Aorta (tissue), 5 donors: ENCODE measurements at places on chromosomes 7 and 10. TPM values are rescaled to one million over a fixed set of nuclear protein-coding genes. Genes with fewer than 3 reads are reported as not detected.

GPC2 gene
- 1.2 TPM for polyA plus RNA-seq

ABCC2 gene
- 0.33 TPM for polyA plus RNA-seq

LRMDA gene
- 11.5 TPM for polyA plus RNA-seq

CHN2 gene
- 0.61 TPM for polyA plus RNA-seq

KLLN gene
- polyA plus RNA-seq: 0.25 TPM

GHRHR gene
- not detected for polyA plus RNA-seq

LGI1 gene
- 1.4 TPM for polyA plus RNA-seq

DNA sequence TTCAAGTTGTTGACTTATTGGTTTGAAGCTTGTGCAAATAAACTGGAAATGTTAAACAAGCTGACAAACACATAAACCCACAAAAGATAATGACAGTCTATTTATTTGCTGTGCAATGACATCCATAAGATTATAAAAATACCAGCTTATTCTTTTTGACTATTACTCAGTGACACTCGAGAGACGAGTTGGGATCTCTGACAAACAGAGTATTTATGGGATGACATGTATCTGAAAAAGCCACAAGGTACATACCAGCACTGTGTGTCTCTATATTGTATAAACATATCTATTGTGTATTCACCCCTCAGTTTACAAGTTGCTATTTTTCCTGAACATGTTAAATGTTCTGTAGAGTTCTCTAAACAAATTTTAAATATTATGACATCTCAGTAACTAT, 88.9 kb downstream of the CHRM2 start:
- H3K4me3 ChIP-seq: no peak overlapping the region
- H3K4me1 ChIP-seq: no peaks in the 10 kb centered on the region
- no peak overlapping the region for H3K27ac ChIP-seq
- H3K36me3 ChIP-seq: no peaks in the 10 kb centered on the region

DNA sequence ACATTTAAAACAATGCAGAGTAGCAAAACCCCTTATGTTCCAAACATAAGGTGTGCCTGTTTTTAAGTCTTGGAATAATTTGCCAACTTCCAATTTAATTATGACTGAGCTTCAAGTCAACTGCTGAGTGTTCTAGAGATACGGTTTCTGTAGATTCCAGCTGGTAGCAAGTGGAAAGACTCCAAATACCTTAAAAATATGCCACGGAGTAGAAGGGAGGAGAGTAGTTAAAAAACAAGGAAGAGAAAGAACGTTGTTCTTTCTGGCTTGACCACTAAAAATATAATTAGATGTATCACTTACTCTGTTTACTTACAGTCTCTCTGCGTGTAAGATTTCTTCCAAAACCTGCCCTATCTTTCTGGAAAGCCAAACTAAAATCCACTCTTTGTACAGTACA, 24.5 kb upstream of the ABLIM1 start:
- H3K27me3 ChIP-seq: no peaks in the 10 kb centered on the region
- H3K27ac ChIP-seq: no peak overlapping the region
- H3K4me1 ChIP-seq: no peaks in the 10 kb centered on the region
- H3K4me3 ChIP-seq: no peak overlapping the region
- no peak for DNase-seq

DNA sequence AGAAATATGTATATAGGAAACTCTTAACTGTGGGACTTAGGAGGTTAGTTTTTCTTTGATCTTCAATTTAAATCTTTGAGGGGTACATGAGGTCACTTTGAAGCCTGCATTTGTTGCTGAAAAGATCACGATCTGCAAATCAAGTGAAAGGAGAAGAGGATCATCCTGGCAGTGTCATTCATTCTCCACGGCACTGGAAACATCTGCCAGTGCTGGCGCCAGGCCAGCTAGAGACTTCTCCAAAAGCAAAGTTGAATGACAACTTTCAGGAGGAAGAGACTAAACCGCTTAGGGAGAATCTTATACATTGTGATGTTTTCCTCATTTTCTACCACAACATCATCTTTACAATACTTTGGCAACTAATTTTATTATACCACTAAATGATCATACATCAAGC, 42.5 kb downstream of the MRC1 start:
- peak; percentile 89 for DNase-seq
- H3K27me3 ChIP-seq: no peaks in the 10 kb centered on the region
- H3K36me3 ChIP-seq: no peaks in the 10 kb centered on the region

GRCh38 chr7:19775578-19775977, 2.2 kb upstream of the TMEM196 start:
- no peak overlapping the region for H3K4me3 ChIP-seq
- H3K27me3 ChIP-seq: no peaks in the 10 kb centered on the region
- no peaks in the 10 kb centered on the region for H3K4me1 ChIP-seq

DNA sequence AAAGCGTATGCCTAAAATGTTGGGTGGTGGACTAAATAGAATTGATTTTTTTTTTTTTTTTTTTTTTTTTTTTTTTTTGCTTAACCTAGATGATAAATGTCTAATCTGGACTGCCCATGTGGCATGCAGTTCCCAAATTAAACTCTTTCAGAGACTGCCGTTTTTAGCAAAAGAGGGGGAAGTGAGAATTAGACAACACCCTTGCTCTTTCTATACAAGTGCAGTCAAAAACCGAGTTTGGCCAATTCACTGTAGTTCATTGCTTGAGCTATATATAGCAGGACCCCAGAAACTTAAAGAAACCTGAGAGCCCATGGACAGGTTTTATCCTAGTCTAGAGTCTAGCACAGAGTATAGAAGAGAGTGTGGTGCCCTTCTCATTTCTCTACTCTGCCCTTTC, 141.9 kb downstream of the GRM3 start:
- no peaks in the 10 kb centered on the region for H3K27me3 ChIP-seq
- no peak overlapping the region for H3K27ac ChIP-seq
- H3K4me3 ChIP-seq: no peak overlapping the region
- no peaks in the 10 kb centered on the region for H3K36me3 ChIP-seq
- H3K4me1 ChIP-seq: no peaks in the 10 kb centered on the region

DNA sequence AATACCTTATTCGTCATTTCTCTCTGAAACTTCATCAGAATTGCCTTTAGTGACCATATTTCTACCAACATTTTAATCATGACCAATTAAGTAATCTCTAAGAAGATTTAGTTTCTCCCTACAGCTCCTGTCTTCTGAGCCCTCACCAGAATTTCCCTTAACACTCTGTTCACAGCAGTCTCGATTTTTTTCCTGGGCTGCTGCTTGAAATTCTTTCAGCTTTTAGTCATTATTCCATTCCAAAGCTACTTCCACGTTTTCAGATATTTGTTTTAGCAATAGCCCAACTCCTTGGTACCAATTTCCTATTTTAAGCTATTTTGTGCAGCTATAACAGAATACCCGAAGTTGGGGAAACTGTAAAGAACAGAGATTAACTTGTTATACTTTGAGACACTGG, 192.4 kb upstream of the DKK1 start:
- DNase-seq: no peak
- H3K27me3 ChIP-seq: no peaks in the 10 kb centered on the region
- peak overlapping the region; percentile 67 for H3K27ac ChIP-seq
- peak overlapping the region; percentile 18 for H3K4me3 ChIP-seq

GRCh38 chr10:123480845-123481244, 185.3 kb upstream of the GPR26 start:
- no peaks in the 10 kb centered on the region for H3K4me1 ChIP-seq
- no peak overlapping the region for H3K27ac ChIP-seq
- no peak overlapping the region for H3K4me3 ChIP-seq
- no peaks in the 10 kb centered on the region for H3K27me3 ChIP-seq
- no peaks in the 10 kb centered on the region for H3K36me3 ChIP-seq

GRCh38 chr10:36003031-36003600, 361.0 kb upstream of the FZD8 start:
- no peak for DNase-seq
- H3K27ac ChIP-seq: no peak overlapping the region
- H3K27me3 ChIP-seq: no peaks in the 10 kb centered on the region
- no peak overlapping the region for H3K4me3 ChIP-seq
- H3K4me1 ChIP-seq: no peaks in the 10 kb centered on the region
- H3K36me3 ChIP-seq: no peaks in the 10 kb centered on the region

GRCh38 chr10:71772832-71773220, 494 bp downstream of the VSIR start:
- peak overlapping the region; percentile 92 for H3K27ac ChIP-seq
- peak overlapping the region; percentile 39 for H3K4me3 ChIP-seq
- no peaks in the 10 kb centered on the region for H3K27me3 ChIP-seq
- peaks cover 8% of the 10 kb centered on the region for H3K4me1 ChIP-seq

- no peaks in the 10 kb centered on the region for H3K36me3 ChIP-seq
- H3K4me1 ChIP-seq: no peaks in the 10 kb centered on the region
- no peak overlapping the region for H3K27ac ChIP-seq
- no peak overlapping the region for H3K4me3 ChIP-seq
- no peaks in the 10 kb centered on the region for H3K27me3 ChIP-seq
- DNase-seq: no peak
These were observed 23.0 kb upstream of the ZMYND11 start for GRCh38 chr10:112246-112645.

- H3K36me3 ChIP-seq: no peaks in the 10 kb centered on the region
- no peaks in the 10 kb centered on the region for H3K27me3 ChIP-seq
- DNase-seq: no peak
These were observed 628.4 kb downstream of the CALN1 start for GRCh38 chr7:71783779-71784178.

- DNase-seq: no peak
- no peak overlapping the region for H3K4me3 ChIP-seq
- no peaks in the 10 kb centered on the region for H3K36me3 ChIP-seq
- H3K27me3 ChIP-seq: no peaks in the 10 kb centered on the region
These were observed 20.2 kb upstream of the FOXK1 start for GRCh38 chr7:4661871-4662270.

DNA sequence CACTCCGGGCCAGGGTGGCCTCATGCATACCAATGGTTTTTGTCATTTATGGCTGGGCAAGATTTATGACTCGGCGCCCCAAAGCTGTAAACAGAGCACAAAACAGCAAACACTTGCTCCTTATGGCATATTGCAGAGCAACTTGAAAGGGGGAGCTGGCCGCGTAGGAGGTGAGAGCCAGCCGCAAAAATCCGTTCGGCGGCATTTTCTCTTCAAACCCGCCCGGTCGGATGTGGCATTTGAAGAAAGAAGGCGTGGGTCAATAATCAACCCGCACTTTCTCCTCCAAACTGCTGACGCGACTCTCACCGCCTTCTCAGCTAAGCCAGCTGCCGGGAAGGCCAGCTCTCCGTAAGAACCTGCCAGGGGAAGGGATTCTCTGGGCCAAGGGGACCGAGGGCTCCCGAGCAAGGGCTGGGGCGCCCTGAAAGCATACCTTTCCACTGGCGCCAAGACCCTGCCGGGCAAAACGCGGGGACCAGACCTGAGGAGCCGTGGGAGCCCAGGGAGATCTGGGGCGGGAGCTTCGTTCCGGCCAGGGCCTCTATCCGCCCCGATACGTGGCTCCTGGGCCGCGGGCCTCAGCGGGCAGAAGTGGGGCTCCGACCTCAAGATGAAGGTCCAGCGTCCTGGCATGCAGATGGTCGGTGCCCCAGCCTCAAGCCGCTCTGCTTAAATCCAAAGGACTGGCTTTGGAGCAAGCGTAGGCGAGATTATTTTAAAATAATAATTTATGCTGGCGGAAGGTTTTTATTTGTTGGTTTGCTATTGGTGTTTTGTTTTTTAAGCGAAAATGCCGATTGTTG, 12.9 kb upstream of the HOXA2 start:
- peak overlapping the region; percentile 64 for H3K4me3 ChIP-seq
- no peaks in the 10 kb centered on the region for H3K4me1 ChIP-seq
- no peaks in the 10 kb centered on the region for H3K27me3 ChIP-seq
- DNase-seq: peak; percentile 57

DNA sequence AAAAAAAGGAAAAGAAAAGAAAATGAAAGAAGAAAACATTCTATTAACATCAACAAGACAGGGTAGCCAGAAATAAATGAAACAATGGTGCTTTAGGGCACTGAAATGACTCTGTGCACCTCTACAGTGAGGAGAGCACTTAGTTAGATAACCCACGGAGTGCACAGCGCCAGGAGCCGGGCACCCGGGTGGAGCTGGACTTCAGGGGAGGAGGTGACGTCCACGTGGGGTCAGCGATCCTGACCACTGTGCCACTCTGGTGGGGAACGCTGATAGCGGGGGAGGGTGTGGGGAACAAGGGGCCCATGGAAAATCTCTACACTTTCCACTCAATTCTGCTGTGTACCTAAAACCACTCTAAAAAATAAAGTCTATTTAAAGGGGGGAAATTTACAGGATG, 15.7 kb upstream of the CNPY1 start:
- no peaks in the 10 kb centered on the region for H3K4me1 ChIP-seq
- no peaks in the 10 kb centered on the region for H3K27me3 ChIP-seq
- no peak overlapping the region for H3K27ac ChIP-seq
- no peak for DNase-seq

DNA sequence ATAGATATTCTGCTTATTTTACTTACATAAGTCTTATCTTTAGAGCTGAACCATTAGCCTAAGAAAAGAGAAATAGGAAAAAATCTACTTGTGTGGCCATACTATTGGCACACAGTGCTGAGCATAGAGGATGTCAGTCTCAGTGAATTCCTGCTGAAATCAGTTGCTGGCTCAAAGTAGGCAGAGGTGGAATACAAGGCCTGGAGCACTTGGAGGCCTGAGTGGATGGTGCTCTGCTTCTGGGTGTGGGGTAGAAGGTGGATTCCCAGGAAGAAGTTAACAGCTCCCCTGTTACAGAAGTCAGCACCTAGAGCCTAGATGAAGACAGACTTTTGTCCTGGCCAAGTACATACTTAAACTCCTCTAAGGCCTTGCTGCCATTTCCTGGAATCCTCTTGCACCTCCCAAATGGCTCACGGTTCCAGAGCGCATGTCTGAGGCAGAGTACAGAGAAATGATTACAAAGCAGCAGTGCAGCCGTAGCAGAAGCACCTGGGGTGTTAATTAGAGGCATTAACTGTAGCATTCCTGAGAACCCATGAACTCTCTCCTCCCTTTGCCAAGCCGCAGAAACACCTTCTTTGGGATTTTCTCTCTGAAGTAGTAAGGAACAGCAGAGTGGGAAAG, 18.0 kb upstream of the XPNPEP1 start:
- H3K36me3 ChIP-seq: no peaks in the 10 kb centered on the region
- H3K27me3 ChIP-seq: no peaks in the 10 kb centered on the region
- H3K4me3 ChIP-seq: no peak overlapping the region
- H3K27ac ChIP-seq: no peak overlapping the region

- H3K27me3 ChIP-seq: no peaks in the 10 kb centered on the region
- H3K4me1 ChIP-seq: no peaks in the 10 kb centered on the region
- no peak for DNase-seq
- H3K27ac ChIP-seq: no peak overlapping the region
- no peak overlapping the region for H3K4me3 ChIP-seq
These were observed 250.0 kb upstream of the HGF start for GRCh38 chr7:82019551-82020475.

DNA sequence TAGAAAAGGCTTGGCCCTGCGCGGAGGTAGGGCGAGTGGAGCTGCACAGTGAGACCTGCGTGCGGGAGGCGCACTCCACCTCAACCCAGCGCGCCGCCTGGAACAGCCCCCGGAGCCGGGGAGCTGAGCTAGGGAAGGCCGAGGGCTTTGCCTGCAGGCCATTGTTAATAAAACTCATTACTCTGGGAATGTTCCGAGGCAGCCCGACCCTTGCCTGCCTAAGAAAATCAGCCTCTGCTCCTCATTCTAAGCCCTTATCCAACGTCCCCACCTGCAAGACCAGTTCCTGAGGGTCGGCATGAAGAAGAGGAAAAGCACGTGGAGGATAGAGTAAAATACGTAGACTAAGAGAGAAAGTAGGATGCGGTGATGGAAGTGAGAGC, 55.3 kb downstream of the C7orf25 start:
- no peaks in the 10 kb centered on the region for H3K36me3 ChIP-seq
- H3K4me1 ChIP-seq: no peaks in the 10 kb centered on the region
- no peaks in the 10 kb centered on the region for H3K27me3 ChIP-seq
- no peak overlapping the region for H3K4me3 ChIP-seq
- no peak overlapping the region for H3K27ac ChIP-seq
